ENCODE measurements at places on chromosomes 6 and 20. TPM values are rescaled to one million over a fixed set of nuclear protein-coding genes. Genes with fewer than 3 reads are reported as not detected.

DNA sequence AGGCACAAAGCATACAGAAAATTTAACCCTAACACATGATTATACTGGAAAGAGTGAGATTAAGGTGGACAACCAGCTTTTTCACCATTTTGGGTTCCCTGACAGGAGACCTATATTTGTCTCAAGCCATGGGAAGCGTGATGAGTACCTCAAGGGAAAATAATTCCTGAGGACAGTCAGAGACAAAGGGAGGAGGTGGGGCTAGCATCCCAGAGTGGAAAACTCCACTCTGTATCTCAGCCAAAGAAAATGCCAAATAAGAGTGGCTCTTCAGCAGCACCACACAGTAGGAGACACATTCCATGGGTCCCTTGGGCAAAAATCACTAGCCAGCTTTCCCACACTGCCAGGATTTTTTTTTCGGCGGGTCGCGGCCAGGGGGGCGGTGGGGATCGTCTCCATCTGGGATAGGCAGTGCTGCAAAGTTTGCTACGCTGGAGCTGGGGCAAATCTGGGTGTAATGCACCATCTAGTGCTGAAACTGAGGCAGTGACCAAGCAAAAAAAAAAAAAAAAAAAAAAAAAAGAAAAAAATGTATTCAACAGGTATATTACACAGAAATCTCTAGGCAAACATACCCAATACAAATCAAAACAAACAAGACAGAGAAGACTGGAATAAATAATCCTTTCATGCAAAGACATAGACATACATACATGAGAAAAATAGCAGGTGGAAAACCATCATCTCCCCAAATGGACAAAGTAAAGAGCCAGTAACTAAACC, 77.3 kb upstream of the SLC35F1 start:
- no peak overlapping the region for H3K27ac ChIP-seq
- DNase-seq = no peak
- H3K4me1 ChIP-seq = no peaks in the 10 kb centered on the region

DNA sequence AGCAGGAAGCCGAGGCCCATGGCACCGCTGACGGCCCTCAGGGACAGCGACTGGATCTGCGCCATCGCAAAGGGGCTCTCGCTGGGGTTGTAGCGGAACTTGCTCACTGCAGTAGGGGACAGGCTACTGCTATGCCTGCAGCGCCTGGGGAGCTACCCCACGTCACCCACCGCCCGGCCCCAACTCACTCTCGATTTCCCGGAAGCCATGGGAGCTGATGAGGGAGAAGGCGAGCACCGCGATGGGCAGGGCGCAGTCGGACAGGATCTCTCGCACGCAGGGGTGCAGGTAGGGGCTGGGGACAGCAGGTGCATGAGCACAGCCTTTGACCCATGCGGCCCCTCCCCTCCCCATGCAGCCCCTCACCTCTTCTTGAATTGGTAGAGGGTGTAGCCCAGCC, 9.8 kb downstream of the SLC4A11 start:
- H3K4me3 ChIP-seq = no peak overlapping the region
- no peaks in the 10 kb centered on the region for H3K27me3 ChIP-seq
- no peaks in the 10 kb centered on the region for H3K36me3 ChIP-seq
- H3K4me1 ChIP-seq = no peaks in the 10 kb centered on the region

Gene APOM
- 1.1 TPM for total RNA-seq

GRCh38 chr6:107917451-107918375, 40.3 kb downstream of the SEC63 start:
- H3K4me3 ChIP-seq = no peak overlapping the region
- H3K27me3 ChIP-seq = no peaks in the 10 kb centered on the region
- no peaks in the 10 kb centered on the region for H3K4me1 ChIP-seq
- no peak overlapping the region for H3K27ac ChIP-seq
- H3K36me3 ChIP-seq = peaks cover 48% of the 10 kb centered on the region
- DNase-seq = no peak

GRCh38 chr6:84825461-84825860, 61.1 kb upstream of the TBX18 start:
- no peak for DNase-seq
- no peak overlapping the region for H3K27ac ChIP-seq
- H3K4me3 ChIP-seq = no peak overlapping the region
- H3K27me3 ChIP-seq = no peaks in the 10 kb centered on the region
- no peaks in the 10 kb centered on the region for H3K4me1 ChIP-seq

Gene PRL
- not detected for total RNA-seq

Gene CLIC1
- 116 TPM for total RNA-seq

Gene TUBE1
- 9.5 TPM for total RNA-seq

GRCh38 chr20:24034820-24035219, 46.2 kb upstream of the GGTLC1 start:
- no peaks in the 10 kb centered on the region for H3K36me3 ChIP-seq
- no peaks in the 10 kb centered on the region for H3K4me1 ChIP-seq
- no peak for DNase-seq
- H3K27me3 ChIP-seq = no peaks in the 10 kb centered on the region
- H3K4me3 ChIP-seq = no peak overlapping the region
- no peak overlapping the region for H3K27ac ChIP-seq

Gene RRAGD
- 13.9 TPM for total RNA-seq

DNA sequence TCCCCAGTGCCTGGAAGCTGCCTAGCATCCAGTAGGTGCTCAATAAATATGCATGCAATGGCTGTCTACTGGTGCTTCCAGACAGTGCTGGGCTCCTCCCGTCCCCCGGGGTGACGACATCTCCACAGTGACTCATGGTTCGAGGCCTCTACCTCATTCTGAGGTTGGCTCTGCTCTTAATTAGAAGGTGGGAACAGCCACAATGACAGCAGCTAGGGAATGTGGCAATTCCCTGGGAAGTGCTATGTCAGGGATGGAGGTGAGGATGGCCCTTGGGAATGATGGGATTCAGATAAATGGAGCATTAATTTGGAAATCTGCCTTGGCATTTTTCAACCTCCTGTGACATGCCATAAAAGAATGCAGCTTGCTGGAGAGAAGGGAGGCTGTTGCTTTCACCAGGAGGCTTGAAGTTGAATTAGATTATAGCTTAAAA, 43.5 kb upstream of the NFATC2 start:
- H3K36me3 ChIP-seq = no peaks in the 10 kb centered on the region
- no peaks in the 10 kb centered on the region for H3K27me3 ChIP-seq
- no peak for DNase-seq
- H3K4me1 ChIP-seq = no peaks in the 10 kb centered on the region

Gene CST4
- total RNA-seq = not detected

Gene DAAM2
- 4.0 TPM for total RNA-seq

- H3K4me1 ChIP-seq = no peaks in the 10 kb centered on the region
- H3K27ac ChIP-seq = no peak overlapping the region
- no peak for DNase-seq
Observed at GRCh38 chr6:83096791-83097190, 29.3 kb downstream of the DOP1A start.

Gene BHLHE23
- not detected for total RNA-seq

- H3K27ac ChIP-seq = no peak overlapping the region
- H3K4me3 ChIP-seq = no peak overlapping the region
- H3K4me1 ChIP-seq = no peaks in the 10 kb centered on the region
Observed at GRCh38 chr20:40960521-40960956, 68.1 kb upstream of the TOP1 start.

Gene RFX6
- 0.51 TPM for total RNA-seq

Gene WFDC5
- not detected for total RNA-seq

DNA sequence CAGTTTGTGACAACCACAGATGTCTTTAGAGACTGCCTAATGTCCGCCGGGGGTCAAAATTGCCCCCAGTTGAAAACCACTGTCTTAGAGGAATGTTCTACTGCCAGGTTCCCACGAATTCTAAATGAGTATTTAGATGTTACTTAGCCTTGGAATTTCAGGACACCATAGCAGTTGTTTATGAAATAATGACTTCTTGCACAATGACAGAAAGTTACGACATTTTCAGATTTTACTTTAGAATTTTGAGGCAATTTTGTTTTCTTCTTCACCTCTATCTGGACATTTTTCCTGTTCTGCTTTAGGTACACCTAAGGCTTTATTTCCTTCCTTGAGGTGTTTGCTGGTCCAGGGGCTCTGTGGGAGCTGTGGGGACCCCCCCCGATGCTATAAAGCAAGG, 83.4 kb downstream of the CCDC170 start:
- H3K4me3 ChIP-seq = no peak overlapping the region
- H3K27me3 ChIP-seq = no peaks in the 10 kb centered on the region
- no peaks in the 10 kb centered on the region for H3K4me1 ChIP-seq
- no peak overlapping the region for H3K27ac ChIP-seq

DNA sequence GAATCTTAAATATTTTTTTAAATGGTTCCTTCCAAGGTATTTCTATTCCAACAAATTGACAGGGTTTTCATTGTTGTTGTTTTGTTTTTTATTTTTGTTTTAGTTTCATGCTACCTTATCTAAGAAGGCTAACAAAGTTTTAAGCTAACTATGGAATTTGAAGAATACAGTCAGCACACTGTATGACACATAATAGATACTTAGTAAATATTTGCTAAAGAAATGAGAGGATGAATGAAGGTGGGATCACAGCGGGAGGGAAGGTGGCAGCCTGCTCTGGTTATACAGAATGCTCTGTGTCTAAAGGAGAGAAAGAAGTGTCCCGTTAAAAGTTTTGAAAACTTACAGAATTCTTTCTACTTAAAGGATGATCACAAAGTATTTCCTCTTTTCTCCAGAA, 43.7 kb upstream of the DST start:
- no peaks in the 10 kb centered on the region for H3K27me3 ChIP-seq
- H3K4me1 ChIP-seq = peaks cover 5% of the 10 kb centered on the region
- no peak for DNase-seq
- H3K27ac ChIP-seq = no peak overlapping the region
- H3K36me3 ChIP-seq = no peaks in the 10 kb centered on the region

All from pancreas (tissue), 10 donors.